ENCODE measurements at places on chromosomes 7 and 10.

- no peak for DNase-seq
These were observed 66.3 kb upstream of the IL6 start for GRCh38 chr7:22660732-22661131.

GRCh38 chr7:48179496-48180030 lies 8.3 kb downstream of the ABCA13 start:
- no peak for DNase-seq

- DNase-seq = no peak
These were observed 205.3 kb downstream of the BUB3 start for GRCh38 chr10:123359539-123359938.

GRCh38 chr7:16315280-16315679 lies 106.1 kb downstream of the CRPPA start:
- no peak for DNase-seq

GRCh38 chr7:144508702-144509101 lies 105.2 kb upstream of the NOBOX start:
- no peak for DNase-seq

- no peak for DNase-seq
These were observed 47.5 kb downstream of the JAKMIP3 start for GRCh38 chr10:132113206-132113605.

- DNase-seq = no peak
These were observed 125.5 kb downstream of the CLEC2L start for GRCh38 chr7:139648941-139649425.

DNA sequence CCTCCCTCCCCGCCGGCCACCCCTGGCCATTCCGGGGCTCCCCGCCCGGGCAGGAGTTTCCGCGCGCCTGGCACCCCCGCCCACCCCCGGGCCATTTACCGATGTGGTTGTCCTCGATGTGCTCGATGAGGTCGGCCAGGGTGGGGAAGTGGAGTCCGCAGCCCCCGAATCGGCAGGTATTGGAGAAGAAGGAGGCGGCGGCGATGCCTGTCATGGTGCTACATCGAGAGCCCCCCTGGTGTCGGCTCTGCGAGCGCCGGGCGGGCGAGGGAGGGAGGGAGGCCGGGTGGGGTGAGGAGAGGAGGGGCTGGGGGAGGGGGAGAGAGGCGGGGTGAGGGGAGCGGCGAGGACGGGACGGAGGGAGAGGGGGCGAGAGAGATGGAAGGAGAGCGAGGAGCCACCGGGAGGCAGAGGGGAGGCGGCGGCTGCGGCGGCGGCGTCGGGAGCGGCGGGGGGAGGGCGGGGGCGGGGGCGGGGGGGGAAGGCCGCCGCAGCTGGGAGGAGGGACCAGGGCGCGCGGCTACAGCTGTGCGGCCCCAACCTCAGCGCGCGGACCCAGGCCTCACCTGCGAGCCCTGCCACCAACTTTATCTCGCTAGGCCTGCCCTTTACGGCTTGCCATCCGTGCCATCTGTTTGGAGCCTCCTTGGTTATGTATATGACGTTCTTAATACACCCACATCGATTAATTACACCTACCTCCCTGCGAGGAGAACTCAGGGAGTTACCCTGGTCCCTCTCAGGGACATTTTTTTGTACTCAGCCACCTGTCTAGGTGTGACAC lies at the start of gene JAZF1:
Gene JAZF1 (minus strand): TSS at position 432 of the 784 bp plus-strand sequence.
- DNase-seq = no peak

DNA sequence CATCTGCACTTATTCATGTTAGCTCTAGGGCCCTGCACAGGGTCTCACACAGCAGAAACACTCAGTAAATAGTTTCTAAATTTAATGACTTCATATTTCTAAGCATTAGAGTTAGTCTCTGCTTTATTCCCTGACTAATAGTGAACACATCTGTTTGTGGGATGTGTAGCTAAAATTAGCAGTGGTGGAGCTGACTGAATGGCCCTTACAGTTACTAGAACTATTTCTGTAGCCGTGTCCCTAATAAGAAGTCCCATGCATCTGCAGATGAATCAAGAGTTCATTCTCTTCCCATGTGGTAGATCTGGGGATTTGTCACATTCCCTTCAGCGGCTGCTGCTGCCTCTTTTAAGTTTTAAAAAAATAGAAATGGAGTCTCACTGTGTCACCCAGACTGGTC lies 11.7 kb downstream of the MAP3K8 start:
- no peak for DNase-seq

DNA sequence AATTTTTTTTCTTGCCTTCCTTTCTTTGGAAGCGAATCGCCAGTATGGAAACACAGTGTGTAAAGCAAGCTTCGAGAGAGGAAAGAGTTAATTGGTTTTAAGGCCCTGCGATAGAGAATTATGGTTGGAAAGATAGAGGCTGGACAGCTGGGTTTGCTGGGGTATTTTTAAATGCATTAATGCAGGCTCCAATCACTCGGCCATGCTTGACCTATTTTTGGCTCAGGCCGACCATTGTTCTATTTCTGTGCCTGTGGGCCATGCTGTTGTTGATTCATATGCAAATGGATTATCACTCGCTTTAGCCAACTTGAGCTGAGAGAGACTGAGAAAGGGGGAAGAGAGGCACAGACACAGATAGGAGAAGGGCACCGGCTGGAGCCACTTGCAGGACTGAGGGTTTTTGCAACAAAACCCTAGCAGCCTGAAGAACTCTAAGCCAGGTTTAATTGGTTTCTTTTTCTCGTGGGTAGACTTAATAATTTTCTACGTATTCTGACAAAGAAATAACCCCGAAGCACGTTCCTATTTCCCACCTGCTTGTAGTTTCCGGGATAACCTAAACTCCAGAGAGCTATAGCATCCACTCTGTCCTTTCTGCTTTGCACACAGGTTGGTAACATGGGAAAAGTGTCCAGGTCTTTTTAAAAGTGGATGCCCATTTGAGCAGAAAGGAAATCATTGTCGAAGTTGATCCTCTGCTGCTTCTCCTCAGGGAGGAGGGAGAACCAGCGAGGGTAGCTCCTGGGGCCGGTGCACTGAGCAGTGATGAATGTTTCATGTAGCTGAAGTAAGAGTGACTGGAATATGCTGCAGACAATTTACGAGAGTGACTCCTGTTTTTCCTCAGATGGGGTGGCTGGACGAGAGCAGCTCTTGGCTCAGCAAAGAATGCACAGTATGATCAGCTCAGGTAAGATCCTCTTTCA lies at the start of gene HDAC9:
Gene HDAC9 (plus strand): TSS at position 338 of the 929 bp plus-strand sequence. CDS start 554 bp downstream, at position 892.
- DNase-seq = no peak

- DNase-seq = no peak
These were observed 151.5 kb downstream of the DNAJB6 start for GRCh38 chr7:157488281-157488680.
